ENCODE measurements at places on chromosomes 2 and 18.

- DNase-seq, result no peak
These were observed 31.1 kb downstream of the SIGLEC15 start for GRCh38 chr18:45856531-45856930.

DNA sequence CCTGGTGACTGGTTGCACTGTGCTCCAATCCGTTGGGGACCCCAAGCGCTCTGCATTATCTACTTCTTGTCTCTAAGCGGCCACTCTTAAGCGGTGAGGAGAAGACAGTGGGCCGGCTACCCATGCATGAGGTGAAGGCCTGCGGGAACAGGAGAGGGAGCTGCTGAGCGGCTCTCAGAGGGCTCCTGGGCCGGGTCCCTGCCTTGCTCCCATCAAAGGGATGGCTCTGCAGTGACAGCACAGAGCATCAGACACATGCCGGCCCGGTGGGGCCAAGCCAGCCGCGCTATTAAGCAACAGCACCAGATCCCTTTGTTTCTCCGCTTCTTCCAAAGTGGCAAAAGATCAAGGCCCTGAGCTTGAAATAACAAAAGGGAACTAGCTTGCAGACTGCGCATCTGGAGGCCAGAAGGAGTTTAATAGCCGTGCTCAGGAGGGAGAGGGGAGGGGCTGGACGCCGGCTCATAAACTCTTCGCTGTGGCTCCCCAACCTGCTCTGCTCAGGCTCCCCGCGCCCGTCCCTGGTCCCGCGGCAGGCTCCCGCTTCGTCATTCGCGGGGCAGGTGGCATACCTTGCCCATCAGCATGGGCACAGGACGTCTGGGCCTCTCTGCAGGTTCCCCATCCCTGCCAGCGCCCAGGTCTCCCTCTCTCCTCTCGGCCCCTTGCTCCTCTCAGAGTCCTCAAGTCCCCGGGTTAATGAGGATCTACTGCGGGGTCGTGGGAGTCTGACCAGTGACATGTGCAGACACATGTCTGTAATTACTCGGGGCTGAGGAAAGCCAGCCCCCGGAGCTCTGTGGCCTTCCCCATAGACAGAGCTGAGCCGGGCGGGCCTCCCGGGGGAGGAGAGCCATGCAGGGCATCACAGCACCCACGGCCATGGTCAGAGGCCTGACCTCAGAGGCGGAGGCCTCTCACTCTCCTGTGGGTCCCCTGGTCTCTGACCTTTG is 96.7 kb downstream of the ASB1 start:
- no peak for DNase-seq

- DNase-seq, result no peak
These were observed 169.1 kb upstream of the CYP26B1 start for GRCh38 chr2:72316774-72317173.

GRCh38 chr2:69774984-69775982 is 33.3 kb downstream of the ANXA4 start:
- no peak for DNase-seq

GRCh38 chr2:152720794-152721193 is 2.4 kb downstream of the ARL6IP6 start:
- no peak for DNase-seq

GRCh38 chr18:79371561-79372121 is 24.1 kb upstream of the NFATC1 start:
- DNase-seq, result no peak

DNA sequence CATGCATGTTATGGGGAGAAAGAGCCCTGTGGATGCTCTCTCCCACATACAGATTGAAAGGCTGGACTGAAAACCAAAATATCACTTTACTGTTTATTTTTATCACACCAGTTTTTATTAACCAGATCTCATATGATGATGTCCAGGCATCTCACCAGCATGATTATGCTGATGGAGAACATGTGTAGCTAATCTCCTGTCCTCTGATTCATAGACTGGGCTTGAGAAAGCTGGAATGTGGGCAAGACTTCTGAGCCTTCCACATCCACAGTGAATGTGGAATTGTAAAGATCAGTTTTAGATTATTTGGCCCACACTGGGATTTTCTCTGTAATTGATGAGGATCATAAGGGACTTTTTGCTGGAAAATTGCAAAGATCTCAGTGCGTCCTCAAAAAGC is 137.9 kb downstream of the ICOS start:
- no peak for DNase-seq

DNA sequence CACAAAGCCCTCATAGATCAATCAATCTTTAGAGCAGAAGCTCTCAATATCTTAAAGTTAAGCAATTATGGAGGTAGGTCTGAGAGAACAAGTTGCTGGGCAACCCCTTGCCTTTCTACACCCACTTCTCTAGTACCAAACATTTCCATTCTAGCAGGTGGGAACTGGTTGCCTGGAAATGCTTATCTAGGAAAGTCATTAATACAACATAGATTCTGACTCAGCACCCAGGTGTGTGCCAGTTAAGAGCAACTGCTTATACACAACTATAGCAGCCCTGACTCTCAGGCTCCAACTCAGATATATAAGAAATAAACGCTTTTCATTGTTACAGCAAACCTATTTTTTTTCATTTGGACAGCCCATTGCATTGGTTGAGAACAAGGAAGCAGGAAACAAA is 237.7 kb downstream of the IRS1 start:
- DNase-seq, result no peak

- no peak for DNase-seq
These were observed 61.2 kb downstream of the WDSUB1 start for GRCh38 chr2:159225025-159226016.

DNA sequence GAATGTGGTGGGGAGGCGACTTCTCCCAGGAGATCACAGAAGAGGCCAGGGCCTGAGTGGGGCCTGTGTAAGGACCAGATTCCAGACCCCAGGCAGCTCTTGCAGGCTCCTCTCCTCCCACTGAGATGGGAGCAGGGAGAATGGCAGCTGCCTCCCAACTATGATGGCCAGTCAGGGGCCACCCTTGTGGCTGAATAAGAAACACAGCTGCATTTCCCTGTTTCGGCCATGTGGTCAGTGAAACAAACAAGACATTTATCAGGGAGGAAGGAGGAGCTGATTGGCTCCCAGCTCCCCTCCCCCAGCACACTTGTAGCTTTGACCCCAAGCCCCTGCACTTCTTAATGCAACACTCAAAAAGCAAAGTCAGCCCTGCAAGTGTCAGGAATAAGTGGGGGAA is 143.5 kb downstream of the CELF4 start:
- DNase-seq, result no peak

- DNase-seq, result no peak
These were observed 140.0 kb downstream of the NETO1 start for GRCh38 chr18:72727776-72728175.

DNA sequence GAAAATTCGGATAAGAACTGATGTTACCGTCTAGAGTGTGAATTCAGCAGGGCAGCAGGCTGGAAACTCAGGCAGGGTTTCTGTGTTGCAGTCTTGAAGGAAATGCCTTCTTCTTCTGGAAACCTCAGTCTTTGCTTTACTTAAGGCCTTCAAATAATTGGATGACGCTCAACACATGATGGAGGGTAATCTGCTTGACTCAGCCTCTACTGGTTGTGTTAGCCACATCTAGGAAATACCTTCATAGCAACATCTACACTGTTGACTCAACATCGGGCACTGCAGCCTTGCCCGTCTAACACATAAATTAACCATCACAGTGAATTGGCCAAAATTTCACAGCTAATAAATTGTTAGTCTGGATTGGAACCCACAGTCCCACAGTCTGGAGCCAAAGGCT is 37.2 kb downstream of the YPEL5 start:
- no peak for DNase-seq

DNA sequence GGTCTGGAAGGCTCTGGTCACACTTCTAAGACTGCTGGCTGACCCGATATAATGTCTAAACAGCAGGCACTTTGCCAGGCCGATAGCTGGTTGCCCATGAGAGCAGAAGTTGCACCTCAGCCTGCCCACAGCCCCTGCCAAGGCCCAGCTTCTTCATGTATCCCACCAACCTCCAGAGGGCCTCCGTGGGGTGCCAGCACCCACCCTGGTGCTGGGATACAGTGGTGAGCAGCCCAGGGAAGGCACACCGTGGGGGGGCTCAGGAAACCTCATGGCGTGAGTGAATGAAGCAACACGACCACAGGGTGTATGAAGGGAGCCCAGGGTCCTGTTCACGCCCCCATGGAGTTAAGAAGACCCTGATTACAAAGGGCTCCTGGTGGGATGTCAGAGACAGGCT is 16.2 kb upstream of the GLI2 start:
- DNase-seq, result no peak

- DNase-seq, result no peak
These were observed 36.9 kb downstream of the RIT2 start for GRCh38 chr18:43078478-43079092.

GRCh38 chr2:52404866-52405265 is 1362.7 kb upstream of the CHAC2 start:
- DNase-seq, result no peak

DNA sequence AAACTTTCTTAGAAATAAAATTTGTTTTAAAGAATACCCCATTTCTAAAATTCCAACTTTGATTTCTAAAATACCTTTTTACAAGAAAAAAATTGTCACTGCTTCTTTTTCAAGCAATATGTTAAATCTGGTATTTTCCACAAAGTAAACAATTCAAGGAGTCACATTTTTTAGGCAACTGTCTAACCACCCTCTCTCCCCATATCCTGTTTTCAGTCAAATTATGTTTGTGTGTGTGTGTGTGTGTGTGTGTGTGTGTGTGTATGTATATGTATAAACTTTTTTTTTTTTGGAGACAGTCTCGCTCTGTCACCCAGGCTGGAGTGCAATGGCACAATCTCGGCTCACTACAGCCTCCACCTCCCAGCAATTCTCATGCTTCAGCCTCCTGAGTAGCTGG is 59.3 kb downstream of the ADNP2 start:
- no peak for DNase-seq

- no peak for DNase-seq
These were observed 184.8 kb upstream of the STON1 start for GRCh38 chr2:48345176-48345575.

Data from COLO829 (cell line).